ENCODE measurements at places on chromosomes 7 and 10.

- no peak for DNase-seq
These were observed 22.3 kb downstream of the ZNF518A start for GRCh38 chr10:96152437-96152836.

GRCh38 chr10:2891073-2891769 lies 176.1 kb upstream of the PFKP start:
- no peak for DNase-seq

DNA sequence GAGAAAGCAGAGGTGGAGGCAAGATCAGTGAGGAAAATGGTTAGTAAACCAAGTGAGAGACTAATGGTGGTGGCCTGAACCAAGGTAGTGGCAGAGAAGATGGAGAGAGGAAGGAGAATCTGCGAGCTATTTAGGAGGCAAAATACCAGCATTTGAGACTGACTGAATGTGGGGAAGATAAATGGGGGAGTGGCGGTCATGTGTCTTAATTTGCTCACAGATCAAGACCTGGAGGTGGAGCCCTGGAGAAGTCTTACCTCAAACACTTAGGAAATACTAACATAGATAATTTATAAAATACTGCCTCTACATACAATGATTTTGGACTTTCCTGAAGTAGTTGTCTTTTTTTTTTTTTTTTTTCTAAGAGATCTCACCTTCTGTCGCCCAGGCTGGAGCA lies 34.7 kb downstream of the ICA1 start:
- DNase-seq, result no peak

GRCh38 chr7:11843113-11843765 lies 11.2 kb upstream of the THSD7A start:
- no peak for DNase-seq

DNA sequence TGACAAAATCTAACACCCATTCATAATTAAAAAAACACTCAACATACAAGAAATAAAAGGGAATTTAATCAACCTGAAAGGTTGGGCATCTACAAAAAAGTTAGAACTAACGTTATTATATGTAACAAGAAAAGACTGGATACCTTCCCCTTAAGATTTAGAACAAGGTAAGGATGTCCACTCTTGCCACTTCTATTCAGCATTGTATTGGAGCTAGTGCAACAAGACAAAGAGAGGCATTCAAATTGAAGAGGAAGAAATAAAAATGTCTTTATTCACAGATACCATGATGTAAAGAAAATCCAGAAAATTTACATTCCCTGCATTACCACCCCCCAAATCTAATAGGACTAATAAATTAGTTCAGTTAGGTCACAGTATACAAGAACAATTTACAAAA lies 18.3 kb downstream of the FAM149B1 start:
- no peak for DNase-seq

DNA sequence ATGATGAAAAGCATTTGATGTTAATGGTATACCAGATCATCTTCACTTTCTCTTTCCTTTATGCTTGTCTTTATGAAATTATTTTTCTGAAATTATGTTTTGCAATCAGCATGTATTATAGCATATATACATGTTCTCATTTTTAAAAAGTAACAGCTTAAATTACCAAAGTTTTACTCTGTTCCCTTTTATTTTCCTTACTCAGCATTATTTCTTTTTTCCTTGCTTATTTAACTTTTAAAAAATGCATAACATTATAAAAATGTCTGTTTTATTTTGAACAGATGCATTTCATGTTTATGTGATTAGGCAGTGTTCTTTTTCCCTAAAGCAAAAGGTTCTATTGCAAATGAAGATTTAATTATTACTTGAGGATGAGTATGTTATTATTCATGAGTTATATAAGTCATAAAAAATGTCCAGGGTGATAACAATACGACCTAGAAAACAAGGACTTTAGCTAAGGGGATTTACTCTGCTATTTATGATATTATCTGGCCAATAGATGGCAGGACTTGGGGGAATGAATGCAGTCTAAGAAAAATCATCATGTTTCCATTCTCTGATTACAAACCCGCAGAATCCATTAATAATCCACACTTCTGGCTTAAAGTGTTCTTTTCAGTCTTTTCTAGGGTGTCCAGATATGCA lies 38.5 kb downstream of the CABCOCO1 start:
- DNase-seq, result no peak

- DNase-seq, result no peak
These were observed 2.0 kb upstream of the GATA3 start for GRCh38 chr10:8052341-8052955.
